Heart right ventricle (tissue), 16 donors: ENCODE measurements at places on chromosomes 2 and 18.

DNA sequence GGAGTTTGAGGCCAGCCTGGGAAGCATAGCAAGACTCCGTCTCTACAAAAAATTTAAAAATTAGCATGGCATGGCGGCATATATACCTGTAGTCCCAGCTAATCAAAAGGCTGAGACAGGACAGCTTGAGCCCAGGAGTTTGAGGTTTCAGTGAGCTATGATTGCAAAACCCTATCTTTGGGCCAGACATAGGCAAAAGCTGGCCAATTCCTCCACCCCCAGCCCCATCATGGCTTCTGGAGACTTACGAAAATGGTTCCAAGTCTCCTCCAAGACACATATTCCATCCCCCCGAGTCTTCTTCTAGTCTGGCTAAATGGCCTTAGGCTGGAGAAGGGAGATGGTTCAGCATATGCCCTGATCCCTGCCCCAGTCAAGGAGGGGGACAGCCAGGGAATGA, 172.8 kb upstream of the HAAO start:
- no peak overlapping the region for H3K4me3 ChIP-seq
- peaks cover 36% of the 10 kb centered on the region for H3K4me1 ChIP-seq
- H3K27ac ChIP-seq: peak overlapping the region; percentile 93
- DNase-seq: no peak

- H3K27me3 ChIP-seq: no peaks in the 10 kb centered on the region
- H3K4me3 ChIP-seq: no peak overlapping the region
- H3K27ac ChIP-seq: no peak overlapping the region
- DNase-seq: no peak
These were observed 23.7 kb upstream of the MRPL19 start for GRCh38 chr2:75622929-75623328.

GRCh38 chr2:98815795-98816194, 84.9 kb upstream of the MGAT4A start:
- no peaks in the 10 kb centered on the region for H3K36me3 ChIP-seq
- DNase-seq: no peak
- H3K27ac ChIP-seq: no peak overlapping the region
- H3K4me3 ChIP-seq: no peak overlapping the region

DNA sequence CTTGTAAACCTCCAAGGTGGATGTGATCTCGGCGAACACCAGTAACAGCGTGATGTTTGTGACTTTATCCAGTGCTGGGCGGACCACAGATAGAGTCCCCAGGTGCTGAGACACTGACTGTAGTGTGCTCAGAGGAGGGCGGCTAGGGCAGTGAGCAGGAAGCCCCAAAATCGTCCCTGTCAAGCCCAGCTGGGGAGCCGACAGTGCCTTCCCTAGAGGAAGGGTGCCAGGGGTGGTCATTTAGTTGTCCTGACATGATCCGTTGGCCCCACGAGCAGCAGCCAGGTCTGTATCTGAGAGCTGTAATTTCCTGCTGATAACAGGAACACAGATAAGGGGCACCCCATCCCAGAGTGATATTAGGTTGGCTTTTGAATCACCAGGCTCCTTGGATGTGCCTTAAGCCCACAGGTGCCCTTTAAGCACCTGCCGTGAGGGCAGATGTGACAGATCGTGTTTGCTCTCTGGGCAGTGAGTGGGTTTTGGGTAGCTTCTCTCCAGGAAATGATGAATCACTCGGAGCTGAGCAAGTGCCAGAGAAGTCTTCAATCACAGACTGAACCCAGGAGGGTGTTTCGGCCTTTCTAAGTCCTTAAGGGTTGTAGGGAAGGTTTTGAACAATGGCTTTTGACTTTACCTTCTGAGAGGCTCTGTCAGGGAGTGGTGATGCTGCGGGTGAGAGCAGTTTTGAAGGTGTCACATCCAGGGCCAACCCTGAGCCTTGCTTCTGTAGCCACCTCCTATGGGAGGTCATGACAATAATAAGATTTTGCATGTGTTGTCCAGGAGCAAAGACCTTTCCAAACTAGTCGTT, 7.7 kb downstream of the LPIN1 start:
- peak overlapping the region; percentile 84 for H3K27ac ChIP-seq
- peak overlapping the region; percentile 37 for H3K4me3 ChIP-seq
- no peaks in the 10 kb centered on the region for H3K27me3 ChIP-seq
- no peaks in the 10 kb centered on the region for H3K36me3 ChIP-seq

DNA sequence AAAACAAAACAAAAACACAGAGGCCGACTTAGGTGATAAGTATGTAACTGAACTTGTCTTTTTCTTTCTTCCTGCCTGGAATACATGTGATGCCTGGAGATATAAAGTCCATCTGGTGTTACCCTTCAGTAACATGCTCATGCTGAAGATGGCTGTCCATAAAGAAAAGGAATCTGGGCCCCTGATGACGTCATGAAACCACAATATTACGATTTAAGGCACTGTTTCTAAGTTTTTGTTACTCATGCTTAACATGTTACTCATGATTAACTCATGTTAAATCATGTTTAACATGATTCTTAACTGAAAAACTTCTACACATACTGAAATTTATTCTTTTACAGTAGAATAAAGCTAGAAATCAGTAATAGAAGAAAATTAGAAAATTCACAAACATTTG, 49.0 kb downstream of the STRADB start:
- no peak for DNase-seq
- no peaks in the 10 kb centered on the region for H3K27me3 ChIP-seq
